A549 treated with DMSO at 1 μM for 4 hours (cell line): ENCODE measurements at places on chromosomes 7 and 10. TPM values are rescaled to one million over a fixed set of nuclear protein-coding genes. Genes with fewer than 3 reads are reported as not detected.

The MSANTD7 gene
- 12.4 to 17.3 TPM (median 13.0 TPM) in 5 replicates for total RNA-seq

The TRIM74 gene
- total RNA-seq = 0.27 to 0.52 TPM (median 0.43 TPM) in 4 of 5 replicates, not detected in the other

The MYH16 gene
- total RNA-seq = 0.64 to 1.3 TPM (median 0.88 TPM) in 5 replicates

The ZNF722 gene
- not detected in 5 replicates for total RNA-seq

The CUZD1 gene
- total RNA-seq = 0.94 to 1.9 TPM (median 1.3 TPM) in 5 replicates

The ETV1 gene
- 2.4 to 4.0 TPM (median 3.5 TPM) in 5 replicates for total RNA-seq
